Retinal pigment epithelial cell (primary cell): ENCODE measurements at places on chromosomes 3 and 15.

GRCh38 chr3:50256978-50257890 lies 11.7 kb upstream of the SEMA3B start:
- DNase-seq = no peak

- DNase-seq = no peak
These were observed 22.3 kb upstream of the CFAP161 start for GRCh38 chr15:81111510-81112470.

DNA sequence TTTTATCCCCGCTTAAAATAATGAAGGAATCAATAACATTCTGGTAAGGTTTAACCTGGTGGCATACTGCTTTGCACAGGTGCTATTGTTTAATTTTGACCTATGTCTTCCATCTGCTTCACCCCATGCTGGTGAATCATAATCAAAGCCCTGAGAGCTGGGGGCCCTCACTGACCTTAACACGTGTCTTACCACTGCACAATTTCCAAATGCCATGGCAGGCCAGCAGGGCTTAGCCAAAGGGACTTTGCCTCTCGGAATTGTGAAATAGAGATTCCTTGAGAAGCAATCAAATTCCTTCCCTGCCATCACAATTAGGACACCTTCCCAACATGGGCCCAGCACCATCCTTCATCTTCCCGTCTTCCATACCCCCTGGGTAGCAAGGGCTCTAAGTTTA lies 242.6 kb upstream of the THBS1 start:
- no peak for DNase-seq

DNA sequence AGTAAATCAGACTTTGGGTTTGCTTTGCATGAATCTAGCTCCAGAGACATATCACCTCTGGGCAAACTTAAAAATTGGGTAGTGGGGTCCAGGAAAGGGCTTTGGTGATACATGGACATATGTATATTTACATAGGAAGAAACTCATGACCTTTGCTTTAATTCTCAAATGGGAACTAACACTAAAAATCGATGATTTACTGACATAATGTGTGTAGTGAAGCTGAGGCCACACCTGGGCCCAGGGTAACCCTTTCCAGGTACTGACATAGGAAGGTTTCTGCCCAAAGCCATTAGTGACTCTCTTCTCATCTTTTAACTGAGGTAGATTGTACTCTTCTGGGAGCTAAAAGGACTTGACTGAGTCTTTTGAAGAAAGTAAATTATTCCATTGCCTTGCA lies 411.2 kb upstream of the TBL1XR1 start:
- DNase-seq = no peak

- DNase-seq = no peak
These were observed 7.2 kb downstream of the HERC1 start for GRCh38 chr15:63826528-63826927.

- no peak for DNase-seq
These were observed 703.2 kb downstream of the NLGN1 start for GRCh38 chr3:174100744-174101143.
